Lower lobe of right lung (tissue), 2 donors: ENCODE measurements at places on chromosomes 2 and 18.

GRCh38 chr2:143397884-143398614 is 268.8 kb downstream of the ARHGAP15 start:
- DNase-seq = no peak

DNA sequence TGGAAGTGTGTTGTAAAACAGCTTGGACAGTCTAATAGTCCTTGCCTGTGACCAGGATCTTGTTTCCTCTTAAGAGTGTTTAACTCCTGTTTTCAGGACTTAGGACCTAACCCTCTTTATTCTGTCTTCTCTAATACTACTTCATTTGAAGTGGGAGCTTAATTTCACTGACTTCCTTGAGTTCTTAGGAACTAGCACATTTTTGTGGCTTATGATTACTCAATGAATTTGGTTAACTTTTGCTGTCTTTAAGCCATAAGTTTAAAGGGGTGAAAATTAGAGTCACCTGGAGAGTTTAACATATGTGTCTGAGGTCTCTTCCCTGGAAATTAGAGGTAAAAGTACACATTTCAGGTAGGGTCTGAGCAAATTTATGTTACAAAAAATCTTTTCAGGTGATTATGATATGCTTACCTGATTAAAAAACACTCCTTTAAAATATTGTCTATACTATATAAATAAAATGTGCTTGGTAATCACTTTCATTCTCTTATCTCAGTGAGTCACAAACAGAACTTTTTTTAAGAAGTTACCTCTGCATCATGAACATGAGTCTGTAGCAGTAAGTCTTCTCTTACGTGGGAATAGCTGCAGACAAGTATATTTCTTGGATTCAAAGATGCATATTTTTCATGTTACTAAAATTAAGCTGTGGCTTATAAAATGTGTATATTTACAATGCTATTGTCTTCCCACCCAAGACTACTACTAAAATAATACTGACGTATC is 52.7 kb downstream of the ATP9B start:
- no peak for DNase-seq

DNA sequence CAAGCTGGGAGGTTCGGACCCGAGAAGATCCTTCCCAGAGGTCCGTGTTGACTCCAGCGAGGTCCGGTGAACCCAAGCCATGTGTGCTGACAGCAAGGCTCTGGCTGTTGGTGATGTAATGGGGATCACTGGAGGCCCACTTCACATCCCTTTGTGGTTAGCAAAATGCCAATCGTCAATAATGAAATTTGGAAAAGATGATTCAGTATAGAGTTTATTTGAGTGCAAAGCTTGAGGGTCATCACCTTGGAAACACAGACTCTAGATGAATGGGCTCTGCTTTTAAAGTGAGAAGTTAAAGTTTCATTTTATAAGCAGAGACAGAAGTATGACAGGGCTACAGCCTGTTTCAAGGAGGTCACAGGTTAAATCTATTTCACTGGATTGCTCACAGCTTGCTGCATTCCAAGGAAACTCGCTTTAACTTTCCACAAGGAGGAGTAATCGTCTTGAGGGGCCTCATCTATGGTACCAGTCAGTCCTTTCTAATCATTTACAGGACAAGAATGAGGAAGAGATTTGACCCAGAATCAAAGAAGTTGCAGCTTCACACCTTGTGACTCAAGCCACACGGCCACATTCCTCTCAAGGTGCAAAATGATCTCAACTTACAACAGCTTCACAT is 140.5 kb downstream of the TPO start:
- no peak for DNase-seq

DNA sequence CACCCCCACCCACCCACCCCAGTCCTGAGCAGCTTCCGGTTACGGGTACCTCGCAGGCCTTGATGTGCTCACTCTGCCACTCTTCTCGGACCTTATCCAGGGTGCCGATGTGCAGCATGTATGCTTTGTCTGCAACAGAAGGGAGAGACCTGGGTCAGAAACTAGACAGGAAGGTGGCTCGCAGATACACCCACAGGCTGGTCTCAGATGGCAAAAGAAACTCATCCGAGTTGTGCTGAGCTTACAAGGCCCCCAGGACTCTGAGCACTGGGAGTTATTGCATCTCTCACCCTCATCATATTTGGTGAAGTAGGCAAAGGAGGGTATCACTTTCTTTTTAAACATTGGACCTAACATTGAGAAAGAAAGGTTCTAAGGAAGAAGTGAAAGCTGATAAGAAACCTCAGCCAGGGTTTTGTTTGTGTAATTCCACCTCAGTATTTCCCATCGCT is 30.6 kb upstream of the EPG5 start:
- DNase-seq = no peak

- DNase-seq = no peak
Observed at GRCh38 chr18:54679318-54680149, 88.5 kb downstream of the DYNAP start.

- no peak for DNase-seq
Observed at GRCh38 chr2:11008773-11009172, 97.0 kb downstream of the KCNF1 start.

GRCh38 chr2:160224060-160224459 is 24.0 kb upstream of the ITGB6 start:
- no peak for DNase-seq

DNA sequence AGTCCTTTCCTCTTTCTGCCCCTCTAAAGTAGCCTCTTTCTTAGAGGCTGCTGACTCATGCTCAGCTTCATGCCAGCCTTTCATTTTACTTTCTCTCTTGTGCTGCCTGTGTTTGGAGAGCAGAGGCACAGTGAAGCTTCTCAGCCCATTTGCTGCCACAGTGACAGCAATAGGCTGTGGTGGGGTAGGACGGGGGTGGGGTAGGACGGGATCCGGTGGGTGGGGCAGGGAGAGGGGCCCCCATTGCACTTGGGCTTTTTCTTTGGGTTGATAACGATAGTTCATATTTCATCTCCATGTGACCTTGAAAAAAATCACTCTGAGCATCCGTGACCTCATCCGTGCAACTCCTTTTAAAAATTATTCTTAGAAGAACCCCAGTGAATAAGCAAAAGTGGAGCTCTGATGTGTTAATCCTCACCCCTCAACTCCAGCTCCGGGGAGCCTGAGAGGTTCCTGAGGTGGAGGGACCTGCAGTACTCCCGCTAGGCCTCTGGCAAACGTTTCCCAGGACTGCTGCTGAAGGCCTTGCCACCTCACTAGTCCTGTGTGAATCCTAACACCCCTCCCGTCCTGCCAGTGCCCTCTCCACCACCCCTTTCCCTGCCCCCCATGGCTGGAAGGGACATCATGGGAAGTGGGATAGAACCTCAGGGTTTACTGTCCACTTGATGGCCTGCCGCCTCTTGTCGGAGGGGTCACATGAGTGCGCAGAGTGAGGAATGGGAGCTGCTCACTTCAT is 70.8 kb downstream of the INPP4A start:
- no peak for DNase-seq

DNA sequence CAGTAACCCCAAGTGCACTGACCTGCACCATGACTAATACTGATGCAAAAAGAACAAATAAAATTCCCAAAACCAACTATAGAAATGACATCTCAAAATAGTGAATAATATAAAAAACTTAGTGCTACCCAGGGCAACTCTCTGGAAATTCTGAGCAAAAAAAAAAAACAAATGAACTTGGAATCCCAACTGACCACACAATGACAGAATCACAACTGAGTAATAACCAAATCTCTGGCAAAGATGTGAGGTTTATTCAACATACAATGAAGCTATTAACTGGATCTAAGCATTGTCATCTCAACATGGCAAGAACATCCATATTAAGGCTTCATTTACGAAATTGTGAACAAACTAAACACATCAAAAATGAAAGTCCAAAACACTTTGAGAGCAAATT is 22.7 kb downstream of the EXOC6B start:
- no peak for DNase-seq

DNA sequence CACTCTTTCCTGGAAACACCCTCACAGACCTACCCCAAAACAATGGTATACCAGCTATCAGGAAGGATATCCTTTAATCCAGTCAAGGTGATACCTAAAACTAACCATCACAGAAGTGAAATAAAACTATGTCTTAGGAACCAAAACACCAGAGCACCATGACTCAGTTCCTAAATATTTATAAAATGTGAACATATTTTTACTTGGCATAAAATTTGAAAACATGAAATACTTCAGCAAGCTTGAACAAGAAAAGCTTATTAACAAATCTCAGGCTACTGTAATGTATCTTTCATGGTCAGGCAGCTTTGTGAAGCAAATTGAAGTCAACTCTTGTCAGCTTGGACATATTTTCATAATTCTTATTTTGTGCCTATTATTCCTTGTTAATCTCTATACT is 440.8 kb upstream of the CDH20 start:
- DNase-seq = no peak

DNA sequence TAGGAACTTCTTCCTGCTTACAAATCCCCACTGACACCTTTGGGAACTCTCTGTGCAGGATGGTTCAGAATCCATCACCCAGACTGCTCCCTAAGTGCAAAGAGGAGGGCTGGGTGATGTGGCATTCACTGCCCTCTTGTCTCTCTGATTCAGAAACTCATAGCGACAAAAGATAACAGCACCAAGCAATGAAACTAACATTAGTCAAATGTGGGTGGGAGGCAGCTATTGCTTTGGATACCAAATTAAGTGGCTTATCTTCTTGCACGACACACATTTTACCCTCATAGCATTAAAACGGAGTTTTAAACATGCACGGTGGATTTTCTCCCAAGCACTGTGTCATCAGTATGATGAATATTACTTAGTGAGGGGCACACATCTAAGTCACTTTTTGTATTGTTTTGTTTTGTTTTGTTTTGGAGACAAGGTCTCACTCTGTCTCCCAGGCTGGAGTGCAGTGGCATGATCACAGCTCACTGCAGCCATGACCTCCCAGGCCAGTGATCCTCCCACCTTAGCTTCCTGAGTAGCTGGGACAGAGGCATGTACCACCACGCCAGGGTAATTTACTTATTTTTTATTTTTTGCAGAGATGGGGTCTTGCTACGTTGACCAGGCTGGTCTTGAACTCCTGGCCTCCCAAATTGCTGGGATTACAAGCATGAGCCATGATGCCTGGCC is 40.9 kb upstream of the NEB start:
- no peak for DNase-seq

DNA sequence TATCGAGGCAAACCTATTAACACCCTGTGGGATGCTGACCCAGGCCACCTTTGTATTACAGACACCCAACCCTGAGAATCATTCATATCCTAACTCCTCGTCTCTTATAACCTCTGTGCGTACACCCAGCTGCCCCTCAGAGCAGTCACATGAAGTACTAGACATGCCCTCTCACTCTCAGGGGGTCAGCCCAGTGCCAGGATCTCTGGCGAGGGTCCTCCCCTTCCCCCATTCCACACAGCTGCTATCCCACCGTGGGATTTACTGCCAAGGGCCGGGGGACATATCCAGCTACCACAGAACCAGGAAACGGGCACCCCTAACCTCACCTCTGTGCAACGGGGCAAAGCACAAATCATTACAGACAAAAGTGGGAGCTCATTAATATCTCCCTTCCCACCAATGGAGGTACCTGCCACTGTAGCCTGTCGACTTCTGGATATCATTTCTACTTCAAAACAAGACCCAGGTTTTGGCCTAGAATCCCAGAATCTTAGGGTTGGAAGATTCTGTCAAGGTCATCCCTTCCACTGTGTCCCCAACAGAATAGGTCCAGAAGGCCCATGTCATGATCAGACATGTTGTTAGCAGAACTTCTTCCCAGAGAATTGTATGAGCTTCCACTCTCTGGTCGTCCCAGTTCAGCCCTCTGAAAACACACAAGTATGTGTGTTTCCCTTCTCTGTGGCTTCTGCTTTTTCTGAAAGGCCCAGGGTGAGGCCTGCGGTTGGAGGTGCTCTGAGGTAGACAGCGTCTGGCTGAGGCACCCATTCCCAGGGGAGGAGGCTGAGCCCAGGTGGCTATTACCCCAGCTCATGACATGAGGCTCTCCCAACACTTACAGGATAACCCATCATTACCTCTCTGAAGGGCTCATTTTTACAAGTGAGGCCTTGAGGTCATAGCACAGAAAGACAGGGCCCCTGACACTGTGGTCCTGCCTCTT is 1.7 kb downstream of the TMBIM1 start:
- no peak for DNase-seq
